Activated naive CD4-positive, alpha-beta T cell (primary cell): ENCODE measurements at places on chromosomes 11 and 22.
A peak's percentile ranks its signal among the peaks of the same experiment; 100 is the strongest.

GRCh38 chr11:116938471-116939070 is 101.1 kb upstream of the APOA1 start:
- no peak for DNase-seq

DNA sequence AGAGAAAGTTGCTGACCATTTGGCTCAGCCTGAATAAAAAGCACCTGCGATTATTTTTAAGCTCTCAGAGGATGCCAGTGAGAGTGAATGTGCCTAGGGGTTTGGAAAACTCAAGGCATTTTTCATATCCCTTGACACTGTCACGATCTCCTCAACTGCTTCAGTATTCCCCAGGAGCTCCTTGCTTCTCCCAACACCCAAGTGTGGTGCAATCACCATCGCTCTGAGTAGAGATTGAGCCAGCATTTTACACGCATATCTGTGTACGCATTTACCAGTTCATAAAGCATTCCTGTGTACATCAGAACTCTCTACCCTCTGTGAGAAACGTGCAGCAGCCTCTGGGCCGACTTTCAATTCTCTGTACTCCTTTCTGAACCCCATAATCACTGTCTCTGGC is 1.3 kb downstream of the SRRD start:
- DNase-seq, result no peak

GRCh38 chr11:76695133-76695532 is 24.6 kb upstream of the LRRC32 start:
- no peak for DNase-seq

DNA sequence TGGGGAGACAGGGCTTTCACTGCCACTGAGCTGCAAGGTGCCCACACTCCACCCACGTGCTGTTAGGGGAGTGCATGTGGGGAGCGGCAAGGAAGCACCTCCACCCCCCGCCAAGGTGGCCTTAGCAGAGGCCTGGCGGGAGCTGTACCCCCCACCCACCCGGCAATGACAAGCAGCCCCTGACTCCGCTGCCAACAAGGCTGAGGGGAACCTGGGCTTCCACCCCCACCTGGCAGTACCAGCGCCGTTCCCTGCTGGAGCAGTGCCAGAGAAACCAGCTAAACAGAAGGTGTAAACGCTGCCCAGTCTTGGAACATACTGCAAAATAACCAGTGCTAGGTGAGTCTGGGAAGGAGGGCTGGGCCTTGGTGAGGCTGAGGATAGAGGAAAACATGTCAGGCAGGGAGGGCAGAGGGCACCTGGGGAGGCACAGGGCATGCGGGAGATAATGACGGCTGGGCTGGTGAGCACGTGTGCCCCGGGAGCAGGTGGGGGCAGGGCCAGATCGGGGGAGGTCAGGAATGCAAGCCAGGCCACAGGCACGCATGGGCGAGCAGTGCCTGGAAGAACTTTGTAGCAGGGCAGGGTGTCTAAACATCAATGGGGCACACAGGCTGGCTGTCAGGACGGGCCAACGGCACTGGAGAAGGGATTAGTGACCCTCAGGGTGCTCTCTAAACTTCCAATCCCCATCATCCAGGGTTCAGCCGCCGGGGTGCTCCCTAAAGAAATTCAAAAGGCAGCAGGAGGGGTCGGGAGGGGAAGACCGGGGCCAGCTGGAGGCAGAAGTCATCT is 6.6 kb downstream of the CERK start:
- no peak for DNase-seq

GRCh38 chr22:46813816-46814597 is 51.6 kb downstream of the TBC1D22A start:
- no peak for DNase-seq

- no peak for DNase-seq
Observed at GRCh38 chr11:9643751-9644150, 20.1 kb upstream of the SWAP70 start.

- no peak for DNase-seq
Observed at GRCh38 chr22:47850644-47851151, 1088.2 kb downstream of the TBC1D22A start.

- DNase-seq, result no peak
Observed at GRCh38 chr11:134062265-134063123, 6.4 kb upstream of the JAM3 start.

- peak; percentile 49 for DNase-seq
Observed at GRCh38 chr11:18720808-18721560, 5.0 kb downstream of the IGSF22 start.

- DNase-seq, result no peak
Observed at GRCh38 chr22:27461470-27461869, 340.1 kb downstream of the MN1 start.

DNA sequence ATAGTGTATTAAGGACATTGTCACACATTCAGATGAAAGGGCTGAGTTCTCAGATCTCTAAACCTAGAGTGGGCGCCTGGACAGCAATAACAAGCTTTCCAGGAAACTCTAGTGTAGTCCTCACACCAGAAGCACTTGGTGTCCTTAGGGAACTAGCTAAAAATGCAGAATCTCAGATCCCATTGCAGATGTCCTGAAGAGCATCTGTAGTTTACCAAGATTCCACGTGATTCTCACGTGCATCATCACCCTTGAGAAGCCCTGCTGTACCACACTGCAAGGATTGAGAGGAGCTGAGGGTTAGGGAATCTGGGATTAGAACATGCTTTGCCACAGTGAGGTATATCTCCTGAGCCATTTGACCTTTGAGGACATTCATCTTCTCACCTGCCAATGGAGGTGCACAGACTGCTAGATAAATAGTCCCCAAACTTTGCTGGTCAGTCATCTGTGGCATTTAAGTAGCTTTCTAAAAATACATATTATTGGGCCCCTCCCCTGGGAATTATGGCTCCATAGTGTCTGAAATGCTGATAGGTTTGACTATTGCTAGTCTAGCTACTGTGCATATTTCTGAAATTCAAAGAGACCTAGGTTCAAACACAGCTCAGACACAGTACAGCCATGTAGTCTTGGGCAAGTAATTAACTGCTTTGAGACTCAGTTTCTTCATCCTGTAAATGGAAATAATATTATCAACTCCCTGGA is 1068.9 kb downstream of the OPCML start:
- no peak for DNase-seq

GRCh38 chr11:105641433-105641832 is 31.6 kb downstream of the GRIA4 start:
- no peak for DNase-seq

DNA sequence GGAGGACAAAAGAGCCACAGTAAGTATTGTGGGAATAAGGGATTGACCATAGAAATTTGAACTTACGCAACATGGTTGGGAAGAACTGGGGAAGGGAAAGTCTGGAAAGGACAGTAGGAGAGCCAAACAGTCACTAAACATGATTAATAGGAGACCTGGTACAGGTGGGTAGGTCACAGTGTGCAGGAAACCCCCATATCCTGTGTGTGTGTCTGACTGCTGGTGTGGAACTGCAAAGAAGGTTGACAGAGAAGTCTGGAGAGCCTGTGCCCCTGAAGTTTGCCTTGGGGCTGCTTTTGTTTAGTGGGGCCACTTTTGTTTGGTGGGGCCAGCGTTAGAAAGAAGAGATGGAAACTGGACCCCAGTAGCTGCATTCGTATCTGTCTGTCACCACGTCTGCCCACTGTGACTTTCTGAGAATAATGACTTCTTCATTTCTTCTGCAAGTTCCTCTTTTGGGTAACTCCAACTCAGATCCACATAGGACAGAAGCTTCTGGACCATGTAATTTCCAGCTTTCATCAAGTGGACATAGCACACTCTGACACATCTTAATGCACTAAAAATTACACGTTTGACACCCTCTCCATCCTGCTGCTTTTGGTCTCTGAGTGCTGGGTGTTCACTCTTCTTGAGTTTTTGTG is 126.8 kb upstream of the RAG2 start:
- DNase-seq, result no peak

GRCh38 chr11:93564895-93565294 is 21.7 kb upstream of the SMCO4 start:
- DNase-seq, result no peak

- DNase-seq, result no peak
Observed at GRCh38 chr11:9953994-9954626, 290.2 kb downstream of the SWAP70 start.

DNA sequence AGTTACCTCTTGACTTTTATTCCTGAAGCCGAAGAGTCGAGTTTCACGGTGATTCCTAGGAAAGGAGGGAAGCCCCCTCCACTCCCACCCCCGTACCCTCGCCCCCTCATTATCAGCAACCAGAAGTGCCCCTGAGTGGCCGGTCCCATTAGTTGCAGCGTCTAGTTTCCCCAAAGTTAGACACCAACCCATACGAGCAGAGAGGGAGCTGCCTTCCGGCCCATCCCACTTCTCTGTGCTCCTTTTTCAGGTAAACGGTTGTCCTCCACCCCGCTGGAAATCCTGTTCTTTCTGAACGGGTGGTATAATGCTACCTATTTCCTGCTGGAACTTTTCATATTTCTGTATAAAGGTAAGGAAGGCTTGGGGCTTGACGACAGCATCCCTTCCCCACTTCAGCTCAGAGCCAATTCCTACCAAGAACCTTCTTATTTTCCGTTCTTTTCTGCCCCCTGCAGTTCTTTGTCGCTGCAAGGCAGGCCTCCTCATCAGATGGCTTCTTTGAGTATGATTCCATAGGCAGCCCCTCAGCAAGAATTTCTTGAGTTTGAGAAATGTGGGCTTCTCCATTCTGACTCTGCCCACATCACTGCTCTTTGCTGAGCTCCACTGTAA is 701 bp downstream of the TMEM216 start:
- DNase-seq, result no peak

- DNase-seq, result no peak
Observed at GRCh38 chr11:134139303-134139872, 70.5 kb downstream of the JAM3 start.

- peak; percentile 35 for DNase-seq
Observed at GRCh38 chr22:38214302-38215056, 12.7 kb downstream of the MAFF start.

GRCh38 chr22:24819911-24820461 is 14.0 kb downstream of the SGSM1 start:
- no peak for DNase-seq

DNA sequence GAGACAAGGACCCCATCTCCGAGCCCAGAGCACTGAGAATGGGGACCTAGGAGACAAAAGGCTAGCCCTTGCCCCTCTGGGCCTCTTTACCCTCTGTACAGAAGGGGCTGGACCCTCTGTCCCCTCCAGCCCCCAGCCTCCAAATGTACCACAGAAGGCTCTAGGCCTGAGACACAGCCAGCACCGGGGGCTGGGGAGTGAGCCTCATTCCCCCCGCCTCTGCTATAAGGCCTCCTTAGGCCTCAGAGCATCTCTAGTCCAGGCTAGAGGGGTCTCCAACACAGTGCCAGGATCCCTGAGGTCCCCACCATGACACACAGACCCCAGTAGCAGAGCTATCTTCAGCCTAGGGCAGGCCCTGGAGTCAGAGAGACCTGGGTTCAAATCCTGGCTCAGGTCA is 4.8 kb downstream of the SMTN start:
- DNase-seq, result no peak

- no peak for DNase-seq
Observed at GRCh38 chr22:35437049-35437448, 37.1 kb downstream of the MCM5 start.

DNA sequence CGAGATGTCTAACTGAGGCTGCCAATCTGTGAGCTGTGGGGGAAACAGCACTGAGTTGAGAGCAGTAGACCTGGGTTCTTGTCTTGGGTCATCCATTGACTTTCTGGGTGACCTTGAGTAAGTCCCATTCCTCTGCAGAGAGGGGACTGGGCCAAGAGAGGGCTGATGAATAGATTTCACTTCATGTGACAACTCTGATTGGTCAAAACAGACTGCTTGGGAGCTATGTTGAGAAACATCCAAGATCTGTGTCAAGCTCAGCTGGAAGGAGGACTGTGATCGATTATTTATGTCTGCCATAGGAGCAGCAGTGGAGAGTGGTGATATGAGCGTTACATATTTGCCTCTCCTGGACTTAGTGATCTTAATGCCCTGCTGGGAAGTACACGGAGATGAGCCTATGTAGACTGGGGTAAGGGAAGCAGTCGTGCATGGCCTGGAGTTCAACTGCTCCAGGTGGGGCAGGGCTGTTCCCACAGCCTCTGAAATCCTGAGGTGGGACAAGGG is 47.7 kb downstream of the OTOG start:
- no peak for DNase-seq

DNA sequence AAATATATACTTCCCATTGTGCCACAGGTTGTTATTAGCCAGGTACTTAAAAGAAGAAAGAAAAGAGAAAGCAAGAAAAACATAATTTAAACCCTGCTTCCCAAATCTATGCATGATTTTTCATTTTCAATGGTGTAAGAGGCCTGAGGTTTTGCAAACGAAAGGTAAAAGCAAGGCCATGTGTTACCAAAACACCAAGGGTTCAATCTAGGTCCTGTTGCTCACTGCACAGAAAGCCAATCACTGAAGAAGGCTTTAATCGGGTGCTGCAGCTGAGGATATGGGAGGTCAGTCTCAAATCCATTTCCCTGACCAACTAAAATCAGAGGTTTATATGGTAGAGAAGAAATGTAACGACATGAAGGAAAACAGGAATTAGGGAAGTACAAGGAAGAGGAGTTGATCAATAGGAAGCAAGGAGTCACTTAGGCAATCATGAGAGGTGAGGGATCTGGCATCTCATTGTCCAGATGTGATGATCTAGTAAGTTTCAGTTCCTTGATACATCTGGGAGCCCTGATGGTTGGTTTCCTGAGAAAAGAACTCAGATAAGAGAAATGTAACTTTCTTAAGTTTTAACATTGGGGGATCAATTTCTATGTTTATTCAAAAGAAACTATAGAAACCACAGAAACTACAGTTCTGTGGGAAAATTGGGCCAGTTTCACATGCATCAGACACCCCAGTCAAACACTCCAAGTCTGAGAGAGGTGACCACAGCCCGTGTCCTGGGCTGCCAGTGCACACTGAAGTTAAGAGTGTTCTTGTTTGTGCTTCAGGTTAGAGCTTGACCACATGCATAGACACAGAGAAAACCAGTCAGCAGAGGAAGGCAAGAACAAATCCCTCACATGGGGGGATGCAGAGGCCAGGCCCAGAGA is 18.1 kb upstream of the DKK3 start:
- no peak for DNase-seq

GRCh38 chr22:19622061-19622441 is 92.3 kb upstream of the SEPTIN5 start:
- DNase-seq, result no peak

GRCh38 chr11:120054016-120054752 is 83.7 kb downstream of the TRIM29 start:
- DNase-seq, result no peak

DNA sequence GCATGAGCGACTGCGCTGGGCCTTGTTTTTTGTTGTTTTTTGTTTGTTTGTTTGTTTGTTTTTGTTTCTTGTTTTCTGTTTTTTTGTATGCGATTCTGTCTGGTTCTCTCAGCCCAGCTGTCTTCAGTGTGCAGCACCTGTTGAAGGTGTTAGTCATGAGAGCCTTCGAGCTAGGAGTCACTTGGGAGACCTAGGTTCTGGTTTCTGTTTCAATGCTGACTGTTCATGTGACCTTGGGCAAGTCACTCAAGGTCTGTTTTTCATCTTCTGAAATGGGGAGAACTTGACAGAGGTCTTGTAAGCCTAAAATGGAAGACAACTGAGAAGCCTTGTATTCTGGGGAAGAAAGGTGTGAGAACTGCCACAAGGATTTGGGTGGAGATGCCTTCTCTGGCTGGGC is 1.8 kb downstream of the DCPS start:
- DNase-seq, result no peak

- DNase-seq, result peak; percentile 44
Observed at GRCh38 chr11:61254403-61255025, 13.5 kb downstream of the PGA5 start.
